ENCODE measurements at places on chromosomes 13 and 19.
A peak's percentile ranks its signal among the peaks of the same experiment; 100 is the strongest.

DNA sequence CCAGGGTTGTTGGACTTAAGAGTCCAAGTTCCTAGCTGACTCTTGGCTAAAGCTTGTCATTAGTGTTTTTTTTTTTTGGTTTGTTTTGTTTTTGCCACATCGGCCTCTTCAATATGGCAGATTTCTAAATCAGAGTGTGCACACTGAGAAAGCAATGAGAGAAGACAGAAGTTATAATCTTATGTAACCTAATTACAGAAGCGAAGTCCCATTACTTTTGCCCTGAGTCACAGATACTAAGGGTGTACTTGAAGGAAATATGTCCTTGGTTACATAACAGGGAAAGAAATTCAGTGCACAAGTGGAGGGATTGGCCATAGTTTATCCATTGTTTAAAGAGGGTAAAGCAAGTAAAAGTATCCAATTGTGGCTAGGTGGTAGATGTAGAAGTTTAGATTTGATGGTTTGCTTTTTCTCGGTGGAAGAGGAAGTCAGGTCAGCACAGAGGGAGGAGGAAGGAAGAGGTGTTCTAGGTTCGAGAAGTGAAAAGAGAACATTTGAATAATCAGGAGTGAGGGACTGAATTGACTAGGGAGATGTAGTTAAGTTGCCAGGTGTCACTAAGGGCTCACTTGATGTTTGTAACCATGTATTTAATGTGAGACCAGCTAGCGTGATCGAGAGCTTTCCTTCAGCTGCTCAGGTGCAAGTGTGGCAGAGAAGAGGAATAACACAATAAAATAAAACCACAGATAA lies 12.2 kb downstream of the GTF2F2 start:
- DNase-seq = no peak

DNA sequence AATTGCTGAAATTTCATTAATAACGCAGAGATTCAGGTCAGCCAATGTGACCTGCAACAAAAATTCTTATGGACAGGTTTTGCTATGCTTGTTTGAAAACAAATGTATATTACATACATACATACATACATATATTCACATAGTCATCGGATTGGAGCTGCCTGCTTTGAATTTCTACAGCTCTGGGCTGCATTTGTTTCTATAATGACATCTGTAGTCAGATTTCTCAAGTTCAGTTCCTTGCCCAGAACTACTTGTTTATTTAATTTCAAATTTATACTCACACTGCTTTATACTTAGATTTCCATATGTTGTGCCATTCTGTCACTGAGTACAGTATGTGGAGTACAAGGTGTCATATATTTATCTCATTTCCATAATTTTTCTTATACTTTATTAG lies 2775.0 kb downstream of the PCDH9 start:
- DNase-seq = no peak

- DNase-seq = no peak
Observed at GRCh38 chr19:44909775-44910174, 4.2 kb downstream of the APOE start.

GRCh38 chr19:55440411-55441105 lies 2.5 kb downstream of the SHISA7 start:
- DNase-seq = no peak

DNA sequence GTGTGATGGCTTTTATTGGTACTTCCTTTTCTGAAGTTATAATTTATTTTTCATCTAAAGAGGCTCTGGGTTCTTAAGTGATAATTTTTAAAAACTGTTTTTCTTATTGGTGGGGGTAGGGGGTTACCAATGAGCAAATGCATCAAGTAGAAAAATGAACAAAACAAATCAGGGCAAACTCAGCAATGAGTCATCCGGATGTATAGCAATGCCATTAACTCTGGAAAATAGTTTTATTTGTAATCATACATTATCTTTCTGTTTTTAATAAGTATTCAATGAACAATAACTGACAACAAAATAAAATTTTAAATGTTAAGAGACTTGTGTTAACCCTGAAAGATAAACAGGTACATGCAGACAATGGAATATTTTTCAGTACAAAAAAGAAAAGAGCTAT lies 67.6 kb downstream of the UFM1 start:
- no peak for DNase-seq

GRCh38 chr13:59012731-59013130 lies 1151.0 kb downstream of the DIAPH3 start:
- no peak for DNase-seq

GRCh38 chr19:28358633-28359032 lies 854.3 kb downstream of the UQCRFS1 start:
- DNase-seq = no peak

- DNase-seq = no peak
Observed at GRCh38 chr13:29957320-29957719, 106.9 kb upstream of the UBL3 start.

- DNase-seq = no peak
Observed at GRCh38 chr19:33701565-33701964, 79.8 kb downstream of the CHST8 start.

GRCh38 chr13:106246242-106246641 lies 289.2 kb downstream of the EFNB2 start:
- DNase-seq = no peak

- DNase-seq = no peak
Observed at GRCh38 chr19:5774921-5775320, 9.6 kb downstream of the PRR22 start.

GRCh38 chr19:4448147-4448985 lies 9.2 kb downstream of the UBXN6 start:
- no peak for DNase-seq

DNA sequence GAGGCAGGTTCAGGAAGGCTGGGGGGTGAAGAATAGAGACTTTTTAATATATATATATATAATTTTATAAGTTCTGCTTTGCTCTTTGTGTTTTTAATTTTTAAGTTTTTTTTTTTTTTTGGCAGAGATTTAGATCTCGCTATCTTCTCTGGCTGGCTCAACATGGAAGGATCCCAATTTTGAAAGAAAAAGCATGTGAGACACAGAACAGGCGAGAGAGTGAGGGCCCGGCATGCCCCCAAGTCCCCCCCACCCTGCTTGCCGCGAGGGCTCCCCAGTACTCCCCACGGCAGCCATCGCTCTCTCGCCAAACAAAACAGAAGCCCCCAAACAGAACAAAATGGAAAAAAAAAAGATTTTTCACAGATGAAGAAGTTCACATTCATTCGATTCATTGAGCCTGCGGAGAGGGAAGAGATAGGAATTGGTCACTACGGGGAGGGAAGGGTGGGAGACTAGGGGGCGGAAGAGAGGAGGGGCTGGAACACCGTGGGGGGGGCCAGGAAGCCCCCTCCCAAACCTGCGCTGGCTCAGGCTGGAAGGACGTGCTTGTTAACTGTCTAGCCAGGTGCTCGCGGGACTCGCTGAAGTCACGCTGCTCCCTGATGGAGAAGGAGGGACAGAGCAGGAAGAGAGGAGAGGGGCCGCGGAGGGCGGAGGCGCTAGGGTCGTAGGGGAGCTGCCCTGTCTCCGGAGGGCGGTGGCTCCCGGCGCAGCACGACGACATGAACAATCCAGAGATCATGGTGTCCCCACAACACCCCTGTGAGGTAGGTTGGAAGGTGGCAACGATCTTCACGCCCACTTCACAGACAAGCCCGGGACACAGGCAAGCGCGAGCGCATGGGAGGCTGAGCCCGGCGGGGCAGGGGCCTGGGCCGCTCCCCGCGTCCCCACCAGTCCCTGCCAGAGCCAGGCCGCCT lies 10.6 kb downstream of the KHSRP start:
- DNase-seq = no peak

DNA sequence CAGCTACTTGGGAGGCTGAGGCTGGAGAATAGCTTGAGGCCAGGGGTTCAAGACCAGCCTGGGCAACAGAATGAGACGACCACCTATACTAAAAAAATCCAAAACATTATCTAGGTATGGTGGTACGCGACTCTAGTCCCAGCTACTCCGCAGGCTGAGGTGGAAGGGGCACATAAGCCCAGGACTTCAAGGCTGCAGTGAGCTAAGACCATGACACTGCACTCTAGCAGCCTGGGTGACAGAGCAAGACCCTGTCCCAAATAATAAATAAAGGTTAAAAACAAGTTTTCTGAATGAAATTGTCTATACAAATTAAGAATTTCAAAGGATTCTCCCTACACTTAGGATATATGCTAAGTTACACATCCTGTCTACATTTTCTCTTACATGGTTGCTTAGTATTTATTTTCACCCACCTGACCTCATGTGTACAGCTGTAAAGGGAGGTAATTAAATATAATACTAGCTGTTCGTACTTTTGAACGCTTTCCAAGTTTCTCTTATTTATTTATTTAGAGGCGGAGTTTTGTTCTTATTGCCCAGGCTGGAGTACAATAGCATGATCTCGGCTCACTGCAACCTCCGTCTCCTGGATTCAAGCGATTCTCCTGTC lies 1.6 kb downstream of the SLC25A30 start:
- no peak for DNase-seq

- DNase-seq = no peak
Observed at GRCh38 chr13:35157143-35157755, 215.2 kb downstream of the NBEA start.

DNA sequence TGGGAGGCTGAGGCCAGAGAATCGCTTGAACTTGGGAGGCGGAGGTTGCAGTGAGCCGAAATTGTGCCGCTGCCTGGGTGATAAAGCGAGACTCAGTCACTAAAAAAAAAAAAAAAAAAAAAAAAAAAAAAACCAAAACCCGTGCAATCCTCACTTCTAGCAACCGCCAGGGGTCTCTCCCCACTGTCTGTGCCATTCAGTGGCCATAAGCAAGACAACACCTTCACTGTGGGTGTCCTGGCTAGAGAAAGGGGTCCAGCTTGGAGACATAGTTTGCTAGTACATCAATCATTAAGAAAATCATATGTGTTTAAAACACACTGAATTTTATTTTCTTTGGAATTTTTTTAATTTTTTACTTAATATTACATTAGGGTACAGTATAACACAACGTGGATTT lies 68.2 kb downstream of the RASL11A start:
- no peak for DNase-seq

GRCh38 chr19:29596080-29596727 lies 9.9 kb upstream of the POP4 start:
- no peak for DNase-seq

- DNase-seq = no peak
Observed at GRCh38 chr13:72346716-72347115, 380.7 kb downstream of the MZT1 start.

DNA sequence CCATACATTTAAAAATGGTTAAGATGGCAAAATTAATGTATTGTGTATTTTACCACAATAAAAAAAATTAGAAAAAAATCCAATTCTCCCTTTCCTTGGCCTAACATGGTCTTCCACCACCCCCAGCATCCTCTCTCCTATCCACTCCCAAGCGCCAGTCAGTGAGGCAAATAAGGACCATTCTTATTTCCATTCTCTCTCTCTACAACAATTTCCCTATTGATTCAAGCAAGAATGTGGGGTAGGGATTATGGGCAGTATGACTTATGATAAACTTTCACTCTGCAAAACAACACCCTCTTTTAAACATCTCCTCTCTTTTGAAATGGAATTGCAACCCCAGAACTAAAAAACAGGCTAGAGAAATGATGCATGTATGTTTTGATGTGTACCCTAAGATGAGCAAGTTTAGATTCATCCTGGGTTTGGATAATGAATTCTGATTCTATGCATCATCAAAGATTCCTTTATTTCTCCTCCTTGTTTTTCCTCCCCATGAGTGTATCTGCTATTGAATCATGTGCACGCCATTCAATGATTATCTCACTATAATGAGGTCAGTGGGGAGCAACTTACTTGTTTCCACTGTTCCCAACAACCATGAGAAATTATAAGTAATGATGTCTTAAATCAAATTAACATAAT lies 3.5 kb downstream of the STARD13 start:
- peak; percentile 62 for DNase-seq

- no peak for DNase-seq
Observed at GRCh38 chr19:47230921-47231214, at the start of gene BBC3. Gene BBC3 (minus strand): TSS chr19:47231199. CDS start chr19:47228431, 2,768 bp downstream.

DNA sequence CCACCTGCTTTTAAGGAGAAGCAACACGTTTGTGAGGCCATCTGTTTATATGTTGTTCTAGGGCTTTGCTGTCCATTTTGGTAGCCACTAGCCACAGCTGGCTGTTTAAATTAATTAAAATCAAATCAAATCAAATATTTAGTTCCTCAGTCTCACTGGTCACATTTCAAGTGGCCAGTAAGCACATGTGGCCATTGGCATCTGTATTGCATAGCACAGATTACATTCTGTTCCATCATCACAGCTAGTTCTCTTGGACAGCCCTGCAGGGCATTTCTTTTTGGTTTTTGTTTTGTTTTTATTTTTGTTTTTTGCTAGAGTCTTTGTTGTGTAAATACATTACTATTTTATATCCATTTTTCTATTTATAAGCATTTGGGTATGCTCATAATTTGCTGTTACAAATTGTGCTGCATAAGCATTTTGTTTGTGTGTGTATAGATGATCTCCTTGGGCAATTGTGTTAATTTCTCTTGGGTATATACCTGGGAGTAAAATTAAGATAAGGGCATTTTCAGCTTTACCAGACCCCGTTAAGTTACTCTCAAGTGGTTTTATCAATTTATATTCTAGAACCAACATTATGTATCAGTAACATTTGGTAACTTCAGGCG lies 31.3 kb downstream of the SAE1 start:
- no peak for DNase-seq

DNA sequence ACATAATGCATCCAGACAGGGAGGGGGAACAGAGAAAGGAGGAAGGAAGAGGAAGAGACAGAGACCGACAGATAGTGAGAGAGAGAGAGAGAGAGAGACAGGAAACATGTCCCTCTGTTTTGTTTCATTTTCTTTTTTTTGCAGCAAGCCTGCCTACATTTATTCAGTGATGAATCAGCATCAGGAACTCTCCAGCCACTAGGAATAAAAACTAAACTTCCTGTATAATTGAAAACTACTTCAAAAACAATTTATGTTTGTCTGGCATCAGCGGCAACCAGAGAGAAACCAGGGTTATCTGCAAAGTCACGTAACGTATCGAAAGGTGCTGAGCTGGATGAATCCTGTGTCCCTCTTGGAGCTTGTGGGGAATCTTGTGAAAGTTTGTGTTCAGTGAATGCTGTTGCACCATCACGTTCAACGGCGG lies 148.6 kb upstream of the SOX21 start:
- no peak for DNase-seq

GRCh38 chr19:8631425-8631819 lies 989 bp downstream of the NFILZ start:
- DNase-seq = no peak

Measured in HS-5 (cell line).